Activated CD4-positive, alpha-beta T cell treated with anti-CD3 and anti-CD28 coated beads, Interleukin-2, Interleukin-4, amounts not matched to agents 100 ng/mL and 50 ng/mL, durations not matched to agents 16 hours and 8 hours (primary cell): ENCODE measurements at places on chromosomes 1 and 21.

- no peak for DNase-seq
Observed at GRCh38 chr1:44594353-44594752, 79.9 kb downstream of the TMEM53 start.

GRCh38 chr1:91712393-91712792 is 173.6 kb downstream of the TGFBR3 start:
- no peak for DNase-seq

DNA sequence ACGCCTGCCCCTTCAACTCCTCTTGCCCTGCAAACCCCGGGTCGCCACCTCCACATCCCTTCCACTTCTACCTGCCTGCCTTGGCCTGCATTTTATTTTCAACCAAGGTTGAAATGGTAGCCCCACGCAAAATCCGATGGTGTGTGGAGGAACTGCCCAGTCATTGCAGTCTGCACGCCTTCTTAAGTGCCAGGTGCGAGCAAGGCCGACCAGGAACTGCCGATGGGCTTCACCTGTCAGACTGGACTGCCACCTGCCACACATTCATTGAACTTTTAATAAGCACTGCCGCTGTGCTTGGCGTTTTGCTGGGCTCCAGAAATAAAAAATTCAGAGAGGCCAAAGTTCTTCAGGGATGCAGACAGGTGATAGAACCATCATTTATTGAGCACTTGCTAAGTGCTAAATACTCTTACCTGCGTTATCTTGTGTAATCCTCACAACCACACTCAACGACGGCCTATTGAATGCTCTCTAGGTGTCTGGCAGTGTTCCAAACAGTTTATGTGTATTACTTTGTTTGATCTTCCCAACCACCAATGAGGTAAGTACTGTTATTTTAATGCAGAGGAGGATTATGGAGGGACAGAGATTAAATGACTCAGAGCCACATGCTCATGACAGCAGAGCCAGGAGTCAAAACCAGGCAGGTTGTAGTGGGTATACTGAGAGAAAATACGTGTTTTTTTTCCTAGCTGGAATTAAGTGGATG is 36.2 kb downstream of the CACHD1 start:
- no peak for DNase-seq

GRCh38 chr1:207129053-207129452 is 25.0 kb downstream of the C4BPA start:
- DNase-seq = no peak

- no peak for DNase-seq
Observed at GRCh38 chr1:183716286-183716685, 63.2 kb upstream of the APOBEC4 start.

DNA sequence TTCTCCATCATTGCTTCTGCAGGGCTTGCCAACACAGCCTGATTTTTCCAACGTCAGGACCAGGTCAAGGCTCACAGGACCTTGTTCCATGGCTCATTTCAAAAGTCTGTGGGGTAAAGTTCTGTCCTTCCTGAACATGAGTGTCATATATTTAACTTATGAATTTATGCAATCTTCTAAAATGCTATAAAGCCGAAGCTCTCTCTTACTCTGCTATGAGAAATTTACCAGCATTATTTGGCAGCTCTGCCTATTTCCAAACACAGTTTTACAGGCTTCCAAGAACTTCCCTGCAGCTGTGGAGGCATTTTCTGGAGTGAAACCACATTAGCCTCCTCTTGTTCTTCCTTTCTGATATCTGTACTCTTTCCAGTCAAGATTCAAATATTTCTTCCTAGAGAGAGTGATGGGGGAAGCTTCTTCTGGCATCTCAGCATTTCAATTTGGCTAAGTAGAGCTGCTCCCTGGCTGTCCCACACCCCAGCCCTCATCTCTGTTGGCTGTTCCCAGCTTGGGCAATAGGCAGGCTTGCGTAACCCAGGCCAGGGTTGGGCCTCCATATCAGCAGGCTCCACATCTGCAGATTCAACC is 15.6 kb upstream of the HMGCS2 start:
- DNase-seq = no peak

GRCh38 chr1:223712194-223712849 is at the start of gene CAPN2:
CAPN2 (plus strand) TSS chr1:223712539; CDS start chr1:223712641, 102 bp downstream.
- DNase-seq = peak; percentile 60

- peak; percentile 40 for DNase-seq
Observed at GRCh38 chr1:88608139-88608943, 75.7 kb upstream of the PKN2 start.

DNA sequence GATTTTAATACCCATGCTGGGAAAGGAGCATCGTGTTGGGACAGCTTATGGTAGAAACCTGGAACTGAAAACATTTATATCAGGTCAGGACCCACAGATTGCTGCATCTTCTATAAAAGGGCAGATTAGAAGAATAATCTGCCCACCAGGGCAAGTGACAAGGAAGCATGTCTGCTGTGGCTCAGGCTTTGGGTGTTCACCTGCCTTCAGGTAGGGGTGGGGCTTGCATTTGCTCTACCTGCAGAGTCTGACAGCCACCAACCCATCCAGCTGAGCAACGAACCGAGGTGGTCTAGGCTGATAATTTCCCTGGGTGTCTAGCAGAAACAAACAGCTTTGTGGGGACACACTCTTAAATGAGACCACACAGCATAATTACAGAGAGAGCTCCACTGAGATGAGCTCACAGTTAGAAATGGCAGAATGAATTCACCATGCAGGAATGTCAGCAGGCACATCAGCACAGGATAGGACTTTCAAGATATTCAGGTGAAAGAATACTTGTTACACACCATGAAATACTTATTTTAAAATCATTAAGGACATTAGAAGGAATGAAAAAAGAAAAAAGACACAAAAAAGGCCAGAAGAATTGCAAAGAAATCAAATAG is 36.1 kb upstream of the B3GALT5 start:
- DNase-seq = no peak

GRCh38 chr1:18469514-18469913 is 11.2 kb upstream of the KLHDC7A start:
- DNase-seq = no peak

- DNase-seq = peak; percentile 31
Observed at GRCh38 chr1:50605186-50605875, 182.1 kb upstream of the DMRTA2 start.

GRCh38 chr1:234091065-234091401 is 186.6 kb downstream of the SLC35F3 start:
- no peak for DNase-seq

DNA sequence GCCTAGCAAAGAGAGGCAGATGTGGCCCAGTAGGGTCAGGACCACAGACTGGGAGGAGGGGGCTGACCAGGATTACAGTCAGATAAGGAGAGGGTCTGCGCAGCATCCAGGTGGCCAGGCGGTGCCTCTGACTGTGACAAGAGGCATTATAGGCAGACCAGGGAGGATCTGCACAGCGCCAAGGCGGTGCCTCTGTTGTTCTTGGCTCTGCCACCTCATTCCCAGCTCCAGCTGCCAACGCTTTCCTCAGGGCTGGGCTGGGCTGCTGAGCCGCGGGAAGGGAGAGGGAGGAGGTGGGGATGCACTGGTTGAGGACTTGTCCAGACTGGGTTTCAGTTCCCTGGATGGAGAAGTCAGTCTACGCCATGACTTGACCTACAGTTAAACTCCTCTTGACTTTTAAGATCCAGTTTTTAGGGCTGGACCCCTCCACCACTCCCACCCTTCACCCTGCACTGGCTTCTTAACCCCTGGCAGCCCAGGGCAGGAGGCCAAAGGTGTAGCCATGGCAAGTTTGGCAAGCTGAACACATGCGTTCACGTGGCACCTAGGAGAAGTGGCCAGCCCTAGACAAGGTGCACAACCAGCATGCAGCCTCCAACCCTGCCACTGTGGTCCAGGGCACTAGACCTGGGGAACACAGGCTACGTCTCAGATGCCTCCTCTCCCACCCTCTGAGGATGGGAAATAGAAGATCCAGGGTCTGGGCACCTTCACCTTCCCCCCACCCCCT is 4.5 kb upstream of the CRABP2 start:
- no peak for DNase-seq

- no peak for DNase-seq
Observed at GRCh38 chr1:8273036-8273435, 44.9 kb upstream of the SLC45A1 start.

- no peak for DNase-seq
Observed at GRCh38 chr1:191668525-191668924, 489.7 kb upstream of the RGS18 start.

DNA sequence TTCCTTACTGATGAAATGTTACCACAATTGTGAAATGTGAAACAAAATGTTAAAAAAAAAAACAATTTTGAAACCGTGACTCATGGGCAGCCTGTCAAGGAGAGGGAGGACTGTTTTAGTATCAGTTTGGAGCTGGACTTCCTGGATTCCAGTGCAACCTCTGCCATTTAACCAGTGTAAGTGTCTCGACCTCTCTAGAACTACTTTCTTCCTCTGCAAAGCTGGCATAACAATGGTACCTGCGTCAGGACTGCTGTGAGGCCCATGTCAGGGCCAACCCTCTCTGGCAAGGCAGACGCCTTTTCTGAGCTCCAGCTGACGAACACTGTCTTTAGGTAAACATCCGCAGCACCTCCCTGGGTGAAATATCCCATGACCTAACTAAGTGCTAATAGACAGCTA is 20.9 kb downstream of the URB1 start:
- peak; percentile 31 for DNase-seq

GRCh38 chr1:156134716-156135435 is 18.5 kb upstream of the SEMA4A start:
- no peak for DNase-seq

GRCh38 chr1:41241354-41241748 is 755 bp downstream of the SCMH1 start:
- peak; percentile 63 for DNase-seq

DNA sequence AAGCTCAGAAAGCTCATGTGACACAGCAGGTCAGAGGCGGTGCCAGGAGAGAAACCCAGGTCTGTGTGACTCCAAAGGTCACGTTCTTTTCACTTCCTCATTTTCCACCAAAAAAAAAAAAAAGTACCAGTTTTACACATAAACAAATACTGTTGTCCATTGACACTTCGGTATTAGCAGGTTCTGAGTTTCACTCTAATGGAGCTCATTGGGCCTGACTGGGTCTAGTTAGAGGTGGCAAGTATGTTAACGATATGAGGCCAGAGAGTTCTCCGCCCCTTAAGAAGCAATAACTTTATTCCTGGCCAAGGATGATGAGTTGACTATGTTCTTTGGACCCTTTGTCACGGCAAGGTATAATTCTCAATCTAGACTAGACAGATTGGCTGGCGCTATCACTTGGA is 30.0 kb upstream of the SDE2 start:
- no peak for DNase-seq

DNA sequence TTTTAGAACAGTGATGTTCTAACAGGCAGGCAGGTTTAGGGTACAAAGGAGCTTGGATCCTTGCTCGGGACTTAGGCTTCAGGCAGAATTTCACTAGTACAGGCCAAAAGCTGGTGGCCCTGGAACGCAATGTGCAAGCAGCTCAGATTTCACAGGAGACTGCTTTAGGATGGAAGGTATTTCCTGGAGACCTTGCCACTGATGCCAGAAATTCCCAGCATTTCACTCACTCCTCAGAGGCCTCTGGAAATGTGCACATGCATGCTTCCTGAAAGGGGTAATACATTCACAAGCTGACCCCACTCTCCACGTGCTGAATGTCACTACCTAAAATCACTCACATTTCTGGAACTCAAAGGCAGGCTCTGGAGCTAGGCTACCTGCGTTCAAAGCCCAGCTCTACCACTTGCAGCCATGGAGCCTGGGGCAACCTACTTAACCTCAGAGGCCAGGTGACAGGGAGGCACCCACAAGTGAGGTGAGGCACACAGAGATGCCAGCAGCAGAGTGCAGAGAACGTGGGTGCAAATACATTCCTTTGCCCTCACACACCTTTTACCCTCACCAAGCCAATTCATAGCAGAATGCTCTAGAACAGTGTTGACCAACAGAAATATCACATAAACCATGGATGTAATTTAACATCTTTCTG is 56.5 kb downstream of the CDC7 start:
- DNase-seq = no peak

GRCh38 chr1:54397980-54398379 is 8.2 kb downstream of the SSBP3 start:
- DNase-seq = no peak

- DNase-seq = no peak
Observed at GRCh38 chr21:16644685-16645084, 868.2 kb upstream of the CXADR start.

DNA sequence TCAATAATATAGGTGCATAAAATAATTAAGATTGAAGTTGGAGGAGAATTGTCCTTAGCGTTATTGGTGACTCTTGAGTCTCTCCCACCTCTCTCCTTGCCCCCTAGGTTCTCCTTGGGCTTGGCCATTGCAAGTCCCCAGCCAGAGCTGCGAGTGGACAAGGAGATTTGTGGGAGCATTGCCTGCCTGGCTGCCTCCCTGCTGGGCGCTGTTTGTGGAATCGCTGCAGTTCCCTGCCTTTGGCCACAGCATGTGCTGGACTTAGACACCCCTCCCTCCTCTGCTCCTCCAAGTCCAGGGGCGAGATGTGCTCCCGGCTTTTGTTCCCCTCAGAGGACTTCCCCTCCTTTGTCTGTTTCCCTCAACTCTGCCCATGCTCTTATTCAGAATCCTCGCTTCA is 21.9 kb upstream of the HUNK start:
- DNase-seq = no peak

GRCh38 chr1:45913183-45913683 is 109.8 kb downstream of the MAST2 start:
- DNase-seq = peak; percentile 24

DNA sequence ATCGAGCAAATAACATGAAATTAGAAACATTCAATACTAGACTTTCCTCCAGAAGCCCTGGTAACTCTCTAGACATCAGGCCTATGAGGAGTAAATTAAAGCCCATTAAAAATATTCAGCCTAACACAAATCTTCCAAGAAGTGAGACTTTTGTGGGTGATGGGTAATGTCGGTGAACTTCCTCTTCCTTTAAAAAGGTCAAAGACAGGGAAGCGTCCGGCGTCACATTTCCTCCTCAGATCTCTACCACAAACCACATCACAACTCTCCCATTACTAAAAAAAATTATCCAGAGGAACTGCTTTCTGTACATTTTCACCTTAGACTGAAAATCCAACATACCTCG is 1.4 kb downstream of the EIF4G3 start:
- DNase-seq = peak; percentile 56

DNA sequence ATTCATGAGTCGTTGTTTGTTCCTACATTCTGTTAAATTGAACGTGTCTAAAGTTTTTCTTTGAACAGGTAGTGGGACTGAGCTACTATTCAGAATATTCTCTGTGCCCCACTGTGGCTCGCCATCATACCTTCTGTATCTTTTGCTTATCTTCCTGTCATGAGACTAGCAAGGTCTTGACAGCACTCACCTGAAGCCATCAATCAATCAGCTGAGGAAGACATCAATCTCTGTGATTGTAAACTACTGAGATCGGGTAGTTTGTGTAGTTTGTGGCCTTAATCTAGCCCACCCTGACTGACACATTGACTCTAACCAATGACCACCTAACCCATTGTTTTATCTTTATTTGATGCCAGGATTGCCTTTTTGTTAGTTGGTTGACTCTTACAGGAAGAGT is 17.7 kb upstream of the RUNX1 start:
- DNase-seq = no peak

GRCh38 chr1:168521401-168522000 is 22.3 kb downstream of the XCL2 start:
- no peak for DNase-seq
